ENCODE measurements at places on chromosomes 1 and 21. TPM values are rescaled to one million over a fixed set of nuclear protein-coding genes. Genes with fewer than 3 reads are reported as not detected.

DNA sequence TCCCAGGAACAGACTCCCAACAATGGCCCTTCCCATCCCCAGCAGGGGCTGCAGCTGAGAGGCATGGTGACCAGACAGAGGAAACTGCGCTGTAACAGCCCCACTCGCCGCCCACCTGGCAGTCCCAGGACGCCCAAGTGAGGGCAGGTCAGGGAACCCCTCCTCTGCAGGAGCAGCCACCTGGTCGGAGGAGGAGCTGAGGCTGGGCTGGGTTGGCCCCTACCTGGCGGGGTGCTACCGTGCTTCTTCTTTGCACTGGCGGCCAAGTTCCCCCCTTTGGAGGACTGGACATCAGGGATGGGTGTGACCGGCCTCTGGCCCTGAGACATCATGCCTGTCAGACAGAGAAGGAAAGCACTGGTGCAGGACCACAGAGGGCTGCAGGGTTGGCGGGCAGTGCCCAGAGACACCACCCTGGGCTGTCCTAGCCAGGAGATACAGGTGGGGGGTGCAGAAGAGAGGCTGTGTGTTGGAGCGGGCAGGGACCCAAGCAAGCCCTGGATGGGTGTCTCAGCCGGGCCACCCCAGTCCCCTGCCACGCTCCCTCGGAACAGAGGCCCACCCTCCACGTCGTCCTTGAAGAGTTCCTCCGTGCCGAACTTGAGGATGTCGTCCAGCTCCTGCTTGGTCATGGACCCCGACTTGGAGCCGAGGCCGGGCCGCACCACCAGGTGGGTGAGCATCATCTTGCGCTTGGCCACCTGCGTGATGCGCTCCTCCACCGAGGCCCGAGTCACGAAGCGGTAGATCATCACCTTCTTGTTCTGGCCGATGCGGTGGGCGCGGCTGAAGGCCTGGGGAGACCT lies 51.6 kb downstream of the CHD5 start:
- no peak for DNase-seq

DNA sequence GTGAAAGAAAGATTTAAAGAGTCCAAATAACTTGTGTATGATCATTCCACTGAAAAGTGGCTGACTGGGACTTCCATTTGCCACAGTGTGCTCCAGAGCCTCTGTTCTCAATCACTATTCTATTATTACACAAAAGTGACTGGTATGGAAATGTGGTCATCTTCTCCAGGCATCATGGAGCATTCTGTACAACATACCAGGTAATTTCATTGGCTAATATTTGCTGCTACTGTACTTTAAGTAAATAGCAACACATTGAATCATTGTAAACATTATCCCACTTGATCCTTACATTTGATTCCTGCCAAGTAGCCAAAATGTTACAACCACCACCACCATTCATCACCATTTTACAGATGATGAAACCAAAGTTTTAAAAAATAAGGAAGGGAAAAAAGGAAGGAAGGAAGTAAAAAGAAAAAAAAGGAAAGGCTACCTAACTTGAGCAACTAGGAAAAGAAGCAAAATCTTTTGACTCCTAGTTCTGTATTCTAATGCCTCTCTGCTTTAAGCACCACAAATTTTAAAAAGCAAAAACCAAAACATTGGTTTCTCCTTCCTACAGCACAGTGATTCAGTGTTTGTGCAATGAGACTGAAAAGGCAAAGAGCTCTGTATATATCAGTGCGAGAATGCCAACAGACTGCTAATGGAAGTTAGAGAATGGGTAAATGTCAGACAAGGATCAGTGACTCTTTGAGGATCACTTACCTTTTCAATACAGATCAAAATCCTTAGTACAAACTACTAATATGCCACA lies 361.4 kb upstream of the PTBP2 start:
- no peak for DNase-seq

DNA sequence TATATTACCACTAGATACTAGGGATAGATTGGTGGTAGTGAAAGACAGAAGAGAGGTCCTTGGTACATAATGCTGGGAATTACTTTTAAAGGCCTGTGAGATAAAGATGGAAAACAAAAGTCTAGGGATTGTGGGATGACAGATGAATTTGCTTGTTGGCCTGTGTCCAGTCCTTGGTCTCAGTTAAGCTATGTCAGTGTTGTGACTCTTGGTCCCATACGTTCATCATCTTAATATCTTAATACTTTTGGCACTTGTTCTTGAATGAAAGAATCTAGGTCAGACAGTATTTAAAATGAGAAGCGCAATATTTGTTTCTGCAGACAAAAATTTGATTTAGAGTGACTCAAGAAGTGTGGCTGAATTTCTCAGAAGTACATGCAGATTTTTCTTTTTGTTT lies 7.6 kb downstream of the RPL5 start:
- DNase-seq: no peak

DNA sequence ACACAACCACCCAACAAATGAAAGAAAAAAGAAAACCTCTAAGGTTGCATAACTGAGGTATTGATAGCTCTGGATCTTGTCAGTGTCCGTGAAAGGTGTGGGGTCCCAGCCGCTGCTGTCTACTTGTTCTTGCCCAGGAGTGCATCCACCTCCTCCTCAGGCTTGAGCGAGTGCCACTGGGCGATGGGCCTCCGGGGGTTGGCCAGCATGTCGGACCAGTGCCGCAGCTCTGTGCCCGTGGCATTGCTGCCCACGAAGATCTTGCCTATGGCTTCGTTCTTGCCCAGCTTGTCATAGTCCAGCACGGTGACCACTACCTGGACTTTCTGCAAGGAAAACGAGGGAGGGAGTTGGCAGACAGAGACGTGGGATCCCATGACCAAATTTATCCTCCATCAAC lies 113.6 kb downstream of the SYT2 start:
- no peak for DNase-seq

DNA sequence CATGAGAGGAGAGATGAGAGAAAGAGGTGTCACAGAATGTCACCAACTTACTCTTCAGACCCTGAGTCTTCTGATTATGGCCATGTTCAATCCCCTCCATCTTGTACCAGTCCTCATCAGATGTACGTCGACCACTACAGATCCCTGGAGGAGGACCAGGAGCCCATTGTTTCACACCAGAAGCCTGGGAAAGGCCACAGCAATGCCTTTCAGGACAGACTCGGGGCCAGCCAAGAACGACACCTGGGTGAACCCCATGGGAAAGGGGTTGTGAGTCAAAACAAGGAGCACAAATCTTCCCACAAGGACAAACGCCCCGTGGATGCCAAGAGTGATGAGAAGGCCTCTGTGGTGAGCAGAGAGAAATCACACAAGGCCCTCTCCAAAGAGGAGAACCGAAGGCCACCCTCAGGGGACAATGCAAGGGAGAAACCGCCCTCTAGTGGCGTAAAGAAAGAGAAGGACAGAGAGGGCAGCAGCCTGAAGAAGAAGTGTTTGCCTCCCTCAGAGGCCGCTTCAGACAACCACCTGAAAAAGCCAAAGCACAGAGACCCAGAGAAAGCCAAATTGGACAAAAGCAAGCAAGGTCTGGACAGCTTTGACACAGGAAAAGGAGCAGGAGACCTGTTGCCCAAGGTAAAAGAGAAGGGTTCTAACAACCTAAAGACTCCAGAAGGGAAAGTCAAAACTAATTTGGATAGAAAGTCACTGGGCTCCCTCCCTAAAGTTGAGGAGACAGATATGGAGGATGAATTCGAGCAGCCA lies 8.0 kb downstream of the ELOA start:
- no peak for DNase-seq

DNA sequence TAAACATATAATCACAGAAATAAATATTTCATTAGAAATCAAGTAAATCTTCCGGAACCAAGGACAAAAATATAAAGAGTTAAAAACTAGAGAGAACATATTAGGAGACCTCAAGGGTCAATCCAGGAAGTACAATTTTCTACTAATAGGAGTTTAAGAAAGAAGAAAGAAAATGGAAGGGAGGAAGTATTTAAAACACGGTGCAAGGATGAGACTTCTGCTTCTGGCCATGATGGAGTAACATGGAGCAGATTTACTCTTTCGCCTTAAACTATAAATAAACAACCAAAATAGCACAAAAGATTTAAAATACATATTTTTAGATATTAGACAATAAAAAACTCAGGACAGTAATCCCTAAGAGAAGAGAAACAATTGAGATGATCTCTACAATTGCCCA lies 12.6 kb upstream of the IFNAR1 start:
- DNase-seq: no peak

- DNase-seq: peak; percentile 94
Measured at GRCh38 chr1:35448344-35448801, 108.8 kb downstream of the KIAA0319L start.

DNA sequence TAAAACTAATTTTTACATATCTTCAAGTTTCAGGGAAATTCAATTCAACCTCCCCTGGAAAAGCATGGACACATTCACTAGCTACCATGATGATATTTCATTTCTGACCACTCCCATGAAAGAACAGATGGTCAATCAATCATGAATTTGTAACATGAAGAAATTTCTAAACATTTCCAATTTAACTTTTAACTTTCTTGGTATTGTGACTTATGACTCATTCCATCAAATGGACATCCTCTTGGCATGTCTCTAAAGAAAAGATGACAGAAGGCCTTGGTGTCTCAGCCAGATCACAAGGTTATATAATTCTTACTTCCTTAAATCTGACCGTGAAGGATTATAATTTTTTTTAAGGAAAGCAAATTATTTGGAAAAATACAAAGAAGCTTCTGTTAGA lies 10.5 kb upstream of the MCOLN3 start:
- DNase-seq: no peak

- no peak for DNase-seq
Measured at GRCh38 chr1:184650177-184650866, 104.3 kb downstream of the EDEM3 start.

DNA sequence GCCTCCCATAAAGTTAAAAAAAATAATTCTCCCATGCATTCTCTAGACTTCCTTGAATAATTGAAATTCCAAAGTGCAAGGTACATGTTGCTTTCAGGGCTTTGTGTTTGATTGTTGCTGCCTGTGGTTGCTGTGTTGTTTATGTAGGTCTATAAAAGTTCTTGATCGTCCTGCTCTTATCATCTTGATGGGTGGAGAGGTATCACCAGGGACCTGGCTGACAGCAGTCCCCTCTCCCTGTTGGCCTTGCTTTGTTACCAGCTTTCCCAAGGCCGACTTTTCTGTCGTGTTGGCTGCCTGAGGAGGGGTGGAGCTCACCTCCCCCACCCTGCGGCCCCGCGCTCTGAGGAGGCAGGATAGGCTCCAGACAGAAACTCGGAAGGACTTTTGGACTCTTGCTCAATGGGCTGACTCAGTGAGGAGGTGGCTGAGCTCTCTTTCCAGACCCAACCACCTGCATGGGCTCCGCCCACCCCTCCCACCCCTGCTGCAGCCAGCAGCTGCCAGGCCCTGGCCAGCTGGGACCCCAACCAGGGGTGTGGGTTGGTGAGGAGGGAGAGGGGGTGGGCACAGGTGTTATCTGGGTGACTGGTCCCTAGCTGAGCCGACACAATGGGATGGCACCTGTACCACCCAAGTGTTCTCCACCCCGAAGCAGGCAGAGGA lies 2.0 kb downstream of the INAVA start:
- no peak for DNase-seq

- no peak for DNase-seq
Measured at GRCh38 chr1:203039609-203040512, 13.6 kb downstream of the PPFIA4 start.

GRCh38 chr1:76138217-76138616 lies 63.7 kb downstream of the ST6GALNAC3 start:
- no peak for DNase-seq

GRCh38 chr1:63828322-63829044 lies 54.7 kb downstream of the ROR1 start:
- DNase-seq: no peak

GRCh38 chr1:228339059-228339704 lies 67.5 kb downstream of the TRIM11 start:
- no peak for DNase-seq

KIF17 gene
- polyA plus RNA-seq: 3.7 TPM

PHLDA3 gene
- polyA plus RNA-seq: 130 TPM

AMY1C gene
- polyA plus RNA-seq: not detected

EPHA10 gene
- polyA plus RNA-seq: 0.04 TPM

OR2T11 gene
- not detected for polyA plus RNA-seq

TCHHL1 gene
- polyA plus RNA-seq: not detected

NR5A2 gene
- 0.11 TPM for polyA plus RNA-seq

ADGRL4 gene
- polyA plus RNA-seq: 2.2 TPM

Measured in BJ (cell line).